ENCODE measurements at places on chromosomes 4 and X.

DNA sequence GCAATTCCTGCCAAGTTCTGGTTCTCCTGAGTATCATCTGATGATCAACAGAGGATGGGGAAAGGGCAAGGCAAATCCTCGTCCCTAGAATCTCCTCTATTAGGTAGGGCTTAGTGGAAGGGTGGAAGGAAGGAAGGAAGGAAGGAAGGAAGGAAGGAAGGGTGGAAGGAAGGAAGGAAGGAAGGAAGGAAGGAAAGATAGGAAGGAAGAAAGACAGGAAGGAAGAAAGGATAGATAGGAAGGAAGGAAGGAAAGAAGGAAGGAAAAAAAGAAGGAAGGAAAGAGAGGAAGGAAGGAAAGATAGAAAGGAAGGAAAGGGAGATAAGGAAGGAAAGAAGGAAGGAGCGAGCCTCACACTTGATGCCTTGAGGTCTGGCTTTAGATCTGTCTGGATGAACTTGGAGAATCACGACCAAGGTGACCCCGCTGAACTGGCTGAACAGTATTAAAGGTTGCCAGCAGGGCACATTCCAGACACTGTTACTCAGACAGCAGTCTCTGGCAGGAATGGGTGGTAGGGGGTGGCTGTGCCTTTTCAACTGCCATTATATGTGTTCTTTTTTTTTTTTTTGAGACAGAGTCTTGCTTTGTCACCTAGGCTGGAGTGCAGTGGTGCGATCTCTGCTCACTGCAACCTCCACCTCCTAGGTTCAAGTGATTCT is 57.1 kb downstream of the MAP7D2 start:
- DNase-seq = no peak

DNA sequence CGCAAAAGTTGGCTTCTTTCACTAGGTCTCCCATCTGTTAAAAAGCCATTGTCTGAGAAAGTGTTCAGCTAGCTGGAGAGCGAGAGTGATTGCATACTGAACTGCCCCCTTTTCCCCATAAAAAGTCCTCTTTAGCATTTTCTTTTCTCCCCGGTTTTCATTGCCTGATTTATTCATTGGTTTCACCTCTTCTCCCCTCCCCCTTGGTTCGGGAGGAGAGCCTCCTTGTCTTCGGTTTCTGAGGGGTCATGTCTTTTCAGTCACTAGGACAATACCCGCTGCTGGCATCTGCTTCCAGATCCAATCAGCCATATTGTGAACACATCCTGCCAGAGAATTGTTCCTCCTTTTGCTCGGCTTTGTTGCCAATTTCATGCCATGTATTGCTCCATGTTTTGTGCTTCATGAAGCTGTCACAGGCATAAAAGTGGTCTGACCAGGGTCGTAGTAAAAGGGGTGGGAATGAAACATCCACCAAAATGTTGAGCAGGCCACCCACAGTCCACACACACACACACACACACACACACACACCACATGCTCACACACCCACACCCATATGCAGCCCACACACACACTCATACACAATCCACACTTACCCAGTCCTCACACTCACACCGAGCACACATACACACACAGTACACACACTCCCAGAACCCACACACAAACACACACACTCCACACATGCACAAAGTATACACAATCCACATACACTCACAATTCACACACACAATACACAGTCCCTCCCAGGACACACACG is 136.0 kb downstream of the NKX6-1 start:
- DNase-seq = no peak

GRCh38 chrX:32644476-32645245 is 566.7 kb downstream of the DMD start:
- no peak for DNase-seq

DNA sequence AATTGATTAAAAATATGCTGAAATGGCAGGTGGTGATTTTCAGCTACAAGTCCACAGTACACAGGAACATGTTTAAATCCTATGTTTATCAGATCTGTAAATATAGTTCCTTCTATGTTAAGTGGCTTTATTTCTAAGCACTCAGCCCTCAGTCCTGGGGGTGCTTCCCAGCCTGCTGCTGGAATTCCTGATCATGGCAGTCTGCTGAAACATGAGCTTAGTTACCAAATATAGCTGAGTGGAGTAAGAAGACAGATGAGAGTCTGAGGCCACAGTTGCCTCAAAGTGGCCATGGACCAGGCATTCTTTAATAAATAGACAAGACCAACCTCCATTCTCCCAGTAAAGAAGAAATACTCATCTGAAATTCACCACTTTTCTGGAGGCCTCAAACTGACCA is 17.1 kb upstream of the DDX60 start:
- no peak for DNase-seq

GRCh38 chr4:144597171-144597570 is 48.8 kb upstream of the HHIP start:
- no peak for DNase-seq

DNA sequence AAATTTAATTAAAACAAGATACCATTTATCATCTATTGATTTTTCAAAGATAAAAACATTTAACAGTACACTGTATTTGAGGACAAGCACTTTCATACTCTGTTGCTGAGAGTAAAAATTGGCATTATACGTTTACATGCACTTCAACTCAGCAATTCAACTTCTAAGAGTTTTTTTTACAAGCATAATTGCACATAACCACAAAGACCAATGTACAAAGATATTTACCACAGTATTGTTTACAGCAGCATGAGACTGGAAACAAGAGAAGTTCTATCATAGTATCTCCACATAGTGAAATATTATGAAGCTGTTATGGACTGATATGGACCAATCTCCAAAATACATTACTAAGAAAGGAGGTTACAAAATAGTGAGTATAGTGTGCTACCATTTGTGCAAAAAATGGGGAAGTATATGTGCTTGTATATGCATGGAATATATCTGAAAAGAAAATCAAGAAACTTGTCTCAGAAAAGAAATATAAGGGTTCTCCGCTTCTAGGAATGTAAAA is 10.9 kb downstream of the GAB3 start:
- DNase-seq = no peak

DNA sequence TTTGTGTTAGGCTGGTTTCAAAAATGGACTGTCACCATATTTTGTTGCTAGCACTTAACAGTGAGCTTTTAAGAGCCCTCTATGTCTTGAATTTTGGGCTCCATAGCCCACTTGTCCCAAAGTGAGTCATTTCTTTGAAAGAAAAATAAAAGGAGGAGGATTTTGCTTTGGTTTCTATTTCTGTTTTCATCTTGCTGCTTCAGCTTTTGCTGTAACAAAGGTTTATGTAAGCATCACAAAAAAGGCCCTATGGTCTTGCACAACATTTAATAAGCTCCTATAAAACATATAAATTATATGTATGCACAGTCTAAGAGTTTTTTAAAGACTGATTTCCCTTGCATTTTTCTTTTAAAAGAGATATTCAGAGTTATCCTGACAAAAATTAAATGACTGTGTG is 105.2 kb downstream of the PHOX2B start:
- DNase-seq = no peak

DNA sequence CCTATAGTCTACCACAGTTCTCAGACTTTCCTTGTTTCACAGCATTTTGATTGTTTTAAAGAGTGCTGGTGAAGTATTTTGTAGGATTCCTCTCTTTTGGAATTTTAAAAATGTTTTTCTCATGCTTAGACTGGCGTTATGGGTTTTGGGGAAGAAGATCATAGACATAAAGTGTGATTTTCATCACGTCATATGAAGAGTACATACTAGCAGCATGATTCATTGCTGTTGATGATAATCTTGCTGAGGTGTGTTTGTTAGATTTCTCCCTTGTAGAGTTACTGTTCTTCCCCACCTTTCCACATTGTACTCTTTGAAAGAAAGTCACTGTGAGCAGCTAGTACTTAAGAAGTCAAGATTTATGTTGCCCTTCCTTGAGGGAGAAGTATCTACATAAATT is 396.1 kb upstream of the GNPDA2 start:
- DNase-seq = no peak

DNA sequence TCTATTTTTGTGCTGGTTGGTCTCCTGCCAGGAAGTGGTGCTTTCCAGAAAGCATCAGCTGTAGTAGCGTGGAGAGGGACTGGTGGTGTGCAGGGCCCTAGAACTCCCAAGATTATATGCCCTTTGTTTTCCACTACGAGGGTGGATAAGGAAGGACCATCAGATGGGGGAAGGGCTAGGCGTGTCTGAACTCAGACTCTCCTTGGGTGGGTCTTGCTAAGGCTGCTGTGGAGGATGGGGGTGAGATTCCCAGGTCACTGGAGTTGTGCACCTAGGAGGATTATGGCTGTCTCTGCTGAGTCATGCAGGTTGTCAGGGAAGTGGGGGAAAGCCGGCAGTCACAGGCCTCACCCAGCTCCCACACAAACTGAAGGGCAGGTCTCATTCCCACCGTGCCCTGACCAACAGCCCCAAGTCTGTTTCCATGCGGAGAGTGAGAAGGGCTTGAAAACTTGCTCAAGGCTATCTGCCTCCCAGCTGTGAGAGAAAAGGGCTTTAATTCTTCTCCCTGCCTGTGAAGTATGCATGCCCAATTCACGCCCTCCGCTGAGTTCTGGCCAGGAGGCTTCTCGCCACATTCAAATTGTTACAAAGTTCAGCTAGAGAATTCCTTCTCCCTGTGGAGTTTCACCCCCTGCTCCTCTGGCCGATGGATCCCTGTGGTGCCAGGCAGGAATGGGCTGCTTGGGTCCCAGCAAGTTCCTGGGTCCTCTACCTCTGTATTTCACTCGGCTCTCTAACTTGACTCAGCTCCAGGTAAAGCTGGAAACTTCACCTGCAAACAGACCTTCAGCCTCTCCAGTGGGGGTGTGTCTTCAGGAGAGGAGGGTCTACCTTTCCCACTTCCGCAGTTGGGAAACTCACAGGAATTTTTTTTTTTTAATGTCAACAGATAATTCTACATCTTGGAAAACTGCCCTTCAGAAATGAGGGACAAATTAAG is 7.7 kb upstream of the CSTF2 start:
- no peak for DNase-seq

DNA sequence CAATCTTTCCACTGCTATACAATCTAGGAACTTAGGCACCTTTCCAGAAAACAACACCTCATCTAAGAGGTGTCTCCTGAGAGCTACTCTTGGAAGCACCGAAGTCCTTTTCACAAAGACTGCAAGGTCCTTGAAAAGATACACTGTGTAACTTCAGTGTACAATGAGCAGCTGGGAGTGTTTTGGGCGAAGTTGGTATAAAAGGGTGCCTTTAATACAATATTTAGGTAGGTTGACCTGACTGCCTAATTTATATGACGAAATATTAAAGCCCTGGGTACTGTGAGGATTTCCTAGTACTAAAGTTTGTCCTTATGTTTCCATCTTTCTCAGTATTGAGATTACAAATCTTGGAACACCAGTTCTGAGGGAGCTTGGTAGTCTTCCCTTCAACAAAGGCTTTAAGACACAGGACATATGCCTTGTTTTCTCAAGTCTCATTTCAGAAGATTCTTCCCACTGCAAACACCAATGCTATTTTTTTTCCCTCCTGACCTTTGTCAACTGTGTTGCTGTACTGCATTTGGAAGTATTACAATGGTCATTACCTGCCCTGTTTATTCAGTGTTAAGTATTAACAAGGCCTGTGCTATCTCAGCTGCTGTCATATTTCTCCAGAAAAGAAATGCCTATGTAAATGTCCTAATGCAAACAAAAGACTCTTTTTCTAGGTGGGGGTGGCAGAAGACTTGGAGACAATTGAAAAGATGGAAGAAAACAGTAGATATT is 134.2 kb downstream of the MAML3 start:
- no peak for DNase-seq

GRCh38 chr4:175562542-175562941 is 249.5 kb downstream of the GPM6A start:
- DNase-seq = no peak

DNA sequence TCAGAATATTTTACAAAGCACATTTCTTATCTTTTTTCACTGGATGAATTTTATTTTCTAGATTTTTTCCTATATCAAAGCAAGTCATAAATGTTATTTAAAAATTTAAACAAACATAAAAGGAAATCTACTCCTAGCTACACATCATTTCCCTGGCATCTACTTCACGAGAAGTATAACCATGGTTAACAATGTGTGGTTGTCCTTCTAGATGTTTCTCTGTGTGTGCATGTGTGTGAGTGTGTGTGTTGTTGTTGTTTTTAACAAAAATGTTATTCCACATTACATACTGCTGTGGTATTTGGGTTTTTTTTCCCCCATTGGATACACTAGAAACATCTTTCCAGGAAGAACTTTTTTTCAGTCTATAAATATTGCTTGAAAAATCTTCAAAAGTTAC is 103.1 kb downstream of the CHIC2 start:
- DNase-seq = no peak

DNA sequence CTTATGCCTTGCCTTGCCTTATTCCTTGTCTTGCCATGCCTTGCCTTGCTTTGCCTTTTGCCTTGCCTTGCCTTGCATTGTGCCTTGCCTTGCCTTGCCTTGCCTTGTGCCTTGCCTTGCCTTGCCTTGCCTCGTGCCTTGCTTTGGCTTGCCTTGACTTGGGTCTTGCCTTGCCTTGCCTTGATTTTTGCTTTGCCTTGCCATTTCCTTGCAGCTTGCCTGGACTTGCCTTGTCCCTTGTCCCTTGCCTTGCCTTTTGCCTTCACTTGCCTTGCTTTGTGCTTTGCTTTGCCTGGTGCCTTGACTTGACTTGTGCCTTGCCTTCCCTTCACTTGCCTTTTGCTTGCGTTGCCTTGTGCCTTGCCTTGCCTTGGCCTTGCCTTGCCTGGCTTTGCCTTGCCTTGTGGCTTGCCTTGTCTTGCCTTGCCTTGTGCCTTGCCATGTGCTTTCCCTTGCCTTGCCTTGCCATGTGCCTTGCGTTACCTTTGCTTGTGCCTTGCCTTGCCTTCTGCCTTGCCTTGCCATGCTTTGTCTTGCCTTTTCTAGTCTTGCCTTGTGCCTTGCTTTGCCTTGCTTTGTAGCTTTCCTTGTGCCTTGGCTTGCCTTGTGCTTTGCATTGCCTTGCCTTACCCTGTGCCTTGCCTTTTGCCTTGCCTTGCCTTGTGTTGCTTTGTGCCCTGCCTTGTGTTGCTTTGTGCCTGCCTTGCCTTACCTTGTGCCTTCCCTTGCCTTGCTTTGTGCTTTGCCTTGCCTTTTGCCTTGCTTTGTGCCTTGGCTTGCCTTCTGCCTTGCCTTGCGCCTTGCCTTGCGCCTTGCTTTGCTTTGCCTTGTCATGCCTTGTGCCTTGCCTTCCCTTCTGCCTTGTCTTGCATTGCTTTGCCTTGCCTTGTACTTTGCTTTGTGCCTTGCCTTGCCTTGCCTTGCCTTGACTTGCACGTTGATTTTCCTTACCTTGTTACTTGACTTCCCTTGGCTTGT is 92.8 kb downstream of the TAB3 start:
- no peak for DNase-seq

DNA sequence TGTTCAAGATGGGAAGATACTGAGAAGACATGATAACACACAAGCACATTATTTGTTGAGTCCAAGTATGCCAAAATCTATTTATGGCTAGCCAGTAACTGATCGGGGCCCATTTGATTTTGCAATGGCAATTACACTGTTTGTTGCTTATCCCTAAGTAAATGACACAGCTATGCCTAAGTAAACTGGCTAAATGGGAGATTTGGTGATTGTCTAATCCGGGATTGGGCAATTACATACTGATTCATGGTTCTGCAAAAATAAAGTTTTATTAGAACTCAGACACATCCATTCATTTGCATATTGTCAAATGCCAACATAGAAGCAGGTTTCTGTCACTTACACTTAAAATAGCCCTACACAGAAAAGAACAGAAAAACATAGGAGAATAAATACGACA is 140.2 kb upstream of the TBL1X start:
- DNase-seq = no peak

GRCh38 chrX:70032792-70033191 is 16.9 kb downstream of the AWAT2 start:
- DNase-seq = no peak

Data from caudate nucleus (tissue), 63 donors.